Stimulated activated CD4-positive, alpha-beta T cell treated with anti-CD3 and anti-CD28 coated beads, Interleukin-4, amount 100 ng/mL, for 24 hours (primary cell): ENCODE measurements at places on chromosomes 4 and X.

DNA sequence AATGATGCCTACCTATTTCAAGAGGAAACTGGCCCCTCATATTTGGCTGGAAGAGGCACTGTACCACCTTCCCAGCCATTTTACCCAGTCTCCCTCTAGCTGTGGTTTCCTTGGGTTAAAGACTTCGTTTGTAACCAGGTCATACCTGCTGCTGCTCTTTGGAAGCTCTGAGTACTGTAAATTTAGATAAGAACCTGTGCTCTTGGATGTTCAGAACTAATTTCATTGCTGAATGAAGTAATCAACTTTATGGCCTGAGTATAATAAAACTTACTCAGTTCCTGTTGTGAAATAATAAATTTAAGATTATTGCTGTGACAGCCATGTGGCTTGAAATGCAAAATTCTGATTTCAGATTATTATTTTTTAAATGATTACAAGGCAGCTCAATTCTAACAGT, 12.2 kb downstream of the MTTP start:
- DNase-seq: no peak

- DNase-seq: no peak
These were observed 192.3 kb upstream of the CXorf66 start for GRCh38 chrX:140157611-140158010.

DNA sequence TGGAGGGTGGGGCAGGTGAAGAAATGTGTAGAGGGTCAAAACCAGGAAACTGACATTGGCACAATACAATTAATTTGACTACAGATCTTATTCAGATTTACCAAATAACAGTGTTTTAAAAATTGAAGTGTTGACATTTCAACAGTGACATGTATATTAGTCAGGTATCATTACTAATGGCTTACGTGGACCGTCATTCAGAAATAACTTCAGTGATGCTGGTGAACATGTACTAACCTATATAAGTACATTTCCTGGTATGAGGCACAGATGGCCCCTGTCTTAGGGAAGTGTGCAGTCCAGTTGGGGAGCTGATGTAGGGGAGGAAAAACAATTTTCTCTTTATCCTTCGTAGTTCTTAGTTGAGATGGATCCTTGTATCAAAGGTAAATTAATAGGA, 22.3 kb upstream of the MAOA start:
- no peak for DNase-seq

DNA sequence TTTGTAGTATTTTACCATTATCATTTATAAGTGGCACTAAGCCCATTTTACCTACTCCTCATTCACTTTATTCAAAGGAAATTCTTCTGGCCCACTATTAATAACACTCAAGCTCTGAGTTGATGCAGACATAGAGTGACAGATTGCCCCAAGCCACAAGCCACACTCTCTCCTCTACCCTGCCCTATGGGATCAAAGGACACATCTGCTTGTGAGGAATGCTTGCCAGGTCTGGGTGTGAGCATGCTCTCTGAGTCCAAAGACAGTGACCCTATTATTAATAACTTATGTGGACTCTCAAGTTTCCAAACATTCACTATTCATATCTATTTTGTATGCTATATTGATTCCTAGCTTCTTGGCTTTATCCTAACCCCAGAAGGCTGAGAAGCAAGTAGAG, 18.5 kb downstream of the ETNPPL start:
- DNase-seq: no peak
